ENCODE measurements at places on chromosomes 4 and X. TPM values are rescaled to one million over a fixed set of nuclear protein-coding genes. Genes with fewer than 3 reads are reported as not detected.
A peak's percentile ranks its signal among the peaks of the same experiment; 100 is the strongest.

DNA sequence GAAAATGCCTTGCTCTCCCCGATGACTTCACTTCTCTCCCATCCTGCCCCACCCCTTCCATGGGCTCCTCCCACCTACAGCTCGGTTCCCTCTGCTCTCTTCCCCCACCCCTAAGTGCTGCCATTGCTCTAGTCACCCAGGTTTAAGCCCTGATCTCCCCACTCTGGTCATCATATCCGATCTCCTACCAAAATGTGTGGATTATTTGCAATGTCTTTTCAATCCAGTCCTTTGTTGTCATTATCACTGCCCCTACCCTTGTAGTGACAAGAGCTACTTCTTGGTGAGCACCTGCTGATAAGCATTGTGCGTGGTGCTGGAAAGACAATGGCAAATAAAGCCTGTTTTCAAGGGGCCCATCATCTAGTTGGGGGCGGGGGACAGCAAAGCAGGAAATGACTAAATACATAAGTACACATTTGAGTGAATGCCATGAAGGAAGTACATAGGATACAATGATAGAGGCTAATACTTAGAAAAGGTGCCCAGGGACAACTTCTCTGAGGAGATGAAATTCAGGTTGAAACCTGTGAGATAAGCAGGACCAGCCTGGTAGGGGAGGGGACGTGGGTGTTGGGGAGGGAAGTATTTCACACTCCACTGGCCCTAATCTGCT is 63.8 kb downstream of the DLG3 start:
- peak; percentile 53 for DNase-seq

- DNase-seq = no peak
Observed at GRCh38 chr4:160386846-160387245, 1284.0 kb downstream of the RAPGEF2 start.

- DNase-seq = no peak
Observed at GRCh38 chrX:146056511-146057081, 239.0 kb downstream of the SLITRK2 start.

GRCh38 chr4:98387345-98388026 is 126.3 kb downstream of the RAP1GDS1 start:
- no peak for DNase-seq

- no peak for DNase-seq
Observed at GRCh38 chr4:115537387-115537786, 424.0 kb upstream of the NDST4 start.

DNA sequence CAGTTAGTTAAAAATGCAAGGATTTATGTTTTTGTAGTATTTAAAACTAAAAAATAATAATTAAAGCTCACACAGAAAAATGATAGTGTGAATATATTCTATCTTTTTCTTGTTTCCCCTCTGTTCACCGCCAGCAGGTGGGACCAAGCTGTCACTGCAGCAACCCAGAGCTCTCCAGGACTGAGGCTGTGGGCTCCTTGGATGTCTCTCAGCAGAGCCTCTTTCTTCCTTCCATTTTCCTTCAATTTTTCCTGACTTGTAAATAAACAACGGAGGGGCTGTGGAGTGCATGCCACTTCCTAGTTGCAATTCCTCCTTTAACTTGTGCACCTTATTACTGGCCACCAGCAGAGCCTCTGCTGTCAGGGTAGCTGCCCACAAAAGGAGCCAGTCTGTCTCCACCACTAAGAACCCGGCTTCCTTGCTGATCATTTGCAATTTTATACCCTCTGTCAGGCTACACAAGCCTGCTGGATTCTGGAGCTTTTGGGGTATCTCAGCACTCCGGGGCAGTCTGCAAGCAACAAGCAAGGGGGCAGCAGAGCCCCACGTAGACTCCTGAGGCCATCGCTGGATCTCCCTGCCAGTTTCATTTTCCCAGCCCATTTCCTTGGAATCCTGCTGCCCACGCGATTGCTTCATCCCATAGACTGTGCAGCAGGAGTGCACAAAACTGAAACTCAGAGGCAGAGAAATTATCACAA is 1467.4 kb downstream of the C4orf33 start:
- DNase-seq = no peak

DNA sequence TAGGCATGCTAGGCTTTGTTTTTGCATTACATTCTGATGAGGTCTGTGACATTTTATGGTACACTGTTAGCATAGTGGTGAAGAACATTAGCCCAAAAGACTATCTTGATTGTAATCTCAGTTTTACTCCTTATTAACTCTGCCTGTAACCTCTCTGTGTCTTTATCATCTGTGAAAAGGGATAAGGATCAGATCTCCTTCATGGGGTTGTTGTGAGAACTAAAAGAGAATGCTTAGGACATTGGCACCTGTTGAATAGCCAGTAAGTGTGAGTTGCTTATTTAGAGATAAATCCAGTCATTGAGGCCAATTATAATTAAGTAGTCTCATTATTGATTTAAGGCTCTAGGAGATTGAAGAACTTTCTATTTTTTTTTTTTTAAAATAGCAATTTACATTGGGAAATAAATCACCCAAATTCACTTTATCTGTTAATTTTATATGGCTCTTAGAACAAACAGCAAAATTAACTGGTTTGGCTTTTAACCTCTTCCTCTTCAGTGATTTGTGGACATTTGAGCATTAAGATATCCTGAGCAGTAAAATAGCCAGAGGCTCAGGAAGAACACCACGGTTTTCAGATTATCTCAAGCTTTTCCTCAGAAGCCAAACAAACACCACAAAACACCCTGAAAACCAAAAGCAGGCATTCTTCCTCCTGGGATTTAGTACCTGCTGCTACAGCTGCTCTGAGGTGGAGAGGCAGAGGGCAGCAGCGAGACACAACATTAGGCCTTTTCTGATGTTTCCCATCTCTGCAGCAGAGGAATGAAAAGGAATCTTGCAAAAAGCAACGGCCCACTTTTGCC is 192.9 kb downstream of the ARHGAP10 start:
- DNase-seq = peak; percentile 32

- DNase-seq = no peak
Observed at GRCh38 chr4:130510661-130511060, 1414.7 kb downstream of the C4orf33 start.

DNA sequence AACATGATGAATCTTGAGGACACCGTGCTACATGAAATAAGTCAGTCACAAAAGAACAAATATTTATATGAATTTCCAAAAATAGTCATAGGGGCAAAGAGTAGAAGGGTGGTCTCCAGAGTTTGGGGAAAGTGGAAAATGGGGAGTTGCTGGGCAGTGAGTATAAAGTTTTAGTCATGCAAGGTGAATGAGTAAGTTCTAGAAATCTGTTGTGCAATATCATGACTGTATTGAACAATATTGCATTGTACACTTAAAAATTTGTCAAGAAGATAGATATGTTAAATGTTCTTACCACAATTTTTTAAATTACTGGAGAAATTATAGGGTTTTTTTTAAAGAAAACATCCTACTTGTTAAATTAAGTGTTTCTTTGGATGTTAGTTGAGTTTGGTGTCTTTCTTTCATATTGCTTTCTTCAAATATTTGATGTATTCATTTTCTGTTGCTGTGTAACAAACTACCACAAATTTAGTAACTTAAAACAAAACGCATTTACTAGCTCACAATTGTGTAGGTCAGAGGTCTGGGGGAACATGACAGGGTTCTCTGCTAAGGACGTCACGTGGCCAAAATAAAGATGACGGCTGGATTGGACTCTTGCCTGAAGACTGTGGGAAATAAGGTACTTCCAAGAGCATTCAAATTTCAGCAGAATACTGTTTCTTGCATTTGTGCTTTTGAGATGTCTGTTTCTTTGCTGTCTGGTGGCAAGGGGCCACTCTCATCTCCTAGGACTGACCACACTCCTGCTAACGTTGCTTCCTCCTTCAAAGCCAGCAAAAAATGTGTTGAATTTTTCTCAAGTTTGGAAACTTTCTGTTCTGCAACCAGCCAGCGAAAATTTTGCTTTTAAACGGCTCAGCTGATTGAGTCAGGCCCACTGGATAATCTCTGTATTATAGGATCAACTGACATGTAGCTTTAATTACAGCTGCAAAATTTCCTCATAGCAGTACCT is 76.7 kb downstream of the CPEB2 start:
- no peak for DNase-seq

DNA sequence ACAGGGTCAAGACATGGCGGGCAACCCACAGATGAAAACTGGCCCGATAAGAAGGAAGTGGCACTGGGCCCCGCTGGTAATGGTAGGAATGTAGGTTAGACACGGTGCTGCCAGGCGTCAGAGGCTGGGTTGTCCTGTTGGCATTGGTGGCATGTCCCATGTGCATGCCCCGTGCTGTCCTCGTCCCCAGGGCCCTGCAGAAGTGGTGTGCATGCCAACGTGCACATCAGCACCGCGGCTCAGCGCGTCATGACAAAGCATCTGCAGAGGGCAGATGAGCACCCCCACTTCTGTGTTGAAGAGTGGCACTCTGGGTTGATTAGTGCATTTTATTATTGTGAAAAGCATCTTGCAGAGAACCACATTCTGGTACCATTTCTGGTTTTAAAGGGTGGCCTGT is 35.6 kb downstream of the NELFA start:
- DNase-seq = no peak

- no peak for DNase-seq
Observed at GRCh38 chr4:32030406-32030805, 1310.2 kb downstream of the PCDH7 start.

GRCh38 chr4:156767911-156768415 is 203.6 kb downstream of the PDGFC start:
- peak; percentile 21 for DNase-seq

GRCh38 chr4:58961283-58961682 is 1851.1 kb upstream of the IGFBP7 start:
- no peak for DNase-seq

DNA sequence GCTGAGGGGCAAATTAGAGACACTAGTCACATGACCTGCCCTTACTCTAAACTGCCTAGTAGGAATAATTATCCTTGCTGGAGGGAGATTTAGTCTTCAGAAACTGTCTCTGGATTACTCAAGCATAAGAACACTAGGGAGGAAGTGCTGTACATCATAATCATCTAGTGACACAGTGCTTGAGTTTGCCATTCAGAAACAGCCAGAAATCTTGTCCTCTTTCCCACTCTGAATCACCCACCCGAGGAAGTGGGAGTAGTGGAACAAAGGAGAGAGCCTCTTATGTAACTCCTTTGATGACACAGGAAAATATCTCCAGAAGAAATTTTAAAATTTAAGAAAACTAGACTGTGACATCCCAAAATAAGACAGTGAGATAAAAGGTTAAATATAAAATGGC is 69.3 kb upstream of the PCDH19 start:
- no peak for DNase-seq

DNA sequence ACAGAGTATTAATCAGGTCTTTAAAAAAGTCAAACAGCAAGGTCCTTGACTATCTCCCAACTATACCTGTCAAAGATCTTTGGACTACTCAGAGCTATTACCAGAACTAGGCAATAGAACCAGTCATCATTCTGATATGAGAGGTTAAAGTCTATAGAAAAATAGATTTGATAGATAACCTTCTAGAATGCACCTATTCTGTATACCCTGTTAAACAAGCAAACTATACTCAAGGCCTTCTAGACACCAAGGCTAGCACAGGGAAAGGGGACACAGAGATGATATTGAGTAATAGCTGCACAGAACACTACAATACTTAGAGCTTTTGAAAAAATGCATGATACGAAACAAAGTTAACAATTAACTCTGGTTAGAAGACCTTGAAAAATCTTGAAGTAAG is 149.5 kb downstream of the NR3C2 start:
- no peak for DNase-seq

DNA sequence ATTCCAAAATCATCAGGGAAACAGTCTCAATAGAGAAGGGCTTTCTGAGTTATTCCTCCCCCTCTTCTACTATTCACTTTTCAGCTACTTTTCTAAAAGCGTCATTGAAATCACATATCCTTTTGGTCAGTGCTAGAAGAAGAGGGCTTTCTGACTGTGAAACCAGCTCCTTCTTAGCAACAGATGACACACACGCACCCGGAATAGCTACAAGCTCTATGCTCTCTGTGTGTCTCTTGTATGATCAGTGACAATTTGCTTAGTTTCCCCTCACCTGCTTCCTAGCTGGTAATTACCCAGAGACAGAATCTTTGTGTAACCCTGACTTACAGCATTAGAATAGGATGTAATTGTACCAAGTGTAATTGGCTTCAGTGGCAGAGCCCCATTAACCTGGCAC is 268.1 kb upstream of the SLITRK2 start:
- DNase-seq = no peak

GRCh38 chr4:54144199-54144598 is 44.2 kb downstream of the GSX2 start:
- DNase-seq = no peak

DNA sequence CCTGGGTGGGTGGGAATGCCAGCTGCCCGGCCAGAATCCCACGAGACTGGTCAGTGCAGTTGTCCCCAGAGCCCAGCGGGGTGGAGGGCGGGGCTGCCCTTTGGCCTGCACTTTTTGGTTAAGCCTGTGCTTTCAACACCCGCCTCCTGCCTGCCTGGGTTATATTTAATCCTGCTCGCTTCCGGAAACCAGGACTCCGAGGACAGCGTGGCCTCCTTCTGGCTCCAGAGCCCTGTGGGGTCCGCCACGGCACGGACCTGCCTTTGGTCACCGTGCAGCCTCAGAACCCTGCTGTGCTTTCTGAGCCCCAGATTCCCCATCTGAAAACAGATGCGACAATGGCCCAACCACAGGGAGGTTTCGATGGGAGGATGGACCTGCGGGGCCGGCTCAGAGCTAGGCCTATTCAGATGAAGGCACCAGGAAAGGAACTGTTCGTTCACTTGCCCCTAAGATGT is 29.4 kb upstream of the KIAA0232 start:
- no peak for DNase-seq

GRCh38 chr4:5300283-5300682 is 249.0 kb downstream of the STK32B start:
- DNase-seq = no peak

GRCh38 chrX:68936608-68937007 is 107.8 kb downstream of the EFNB1 start:
- no peak for DNase-seq

- DNase-seq = no peak
Observed at GRCh38 chrX:106611317-106611678, 480 bp upstream of the RADX start.

- DNase-seq = no peak
Observed at GRCh38 chrX:120406638-120407037, 44.7 kb downstream of the ATP1B4 start.

- DNase-seq = no peak
Observed at GRCh38 chr4:99891351-99891750, 2.9 kb downstream of the LAMTOR3 start.

GRCh38 chr4:179417357-179417756 is 1975.1 kb upstream of the AGA start:
- no peak for DNase-seq

FAM241A gene
- 8.1 TPM for total RNA-seq

NOA1 gene
- 9.7 TPM for total RNA-seq

VEGFC gene
- 2.4 TPM for total RNA-seq

PNMA6A gene
- total RNA-seq = 1.1 TPM

MID2 gene
- total RNA-seq = 38.6 TPM

MFAP3L gene
- total RNA-seq = 5.4 TPM

C4orf36 gene
- not detected for total RNA-seq

ARMCX2 gene
- 37.7 TPM for total RNA-seq

ZNF185 gene
- total RNA-seq = 9.2 TPM
